ENCODE measurements at places on chromosomes 5 and 9.

DNA sequence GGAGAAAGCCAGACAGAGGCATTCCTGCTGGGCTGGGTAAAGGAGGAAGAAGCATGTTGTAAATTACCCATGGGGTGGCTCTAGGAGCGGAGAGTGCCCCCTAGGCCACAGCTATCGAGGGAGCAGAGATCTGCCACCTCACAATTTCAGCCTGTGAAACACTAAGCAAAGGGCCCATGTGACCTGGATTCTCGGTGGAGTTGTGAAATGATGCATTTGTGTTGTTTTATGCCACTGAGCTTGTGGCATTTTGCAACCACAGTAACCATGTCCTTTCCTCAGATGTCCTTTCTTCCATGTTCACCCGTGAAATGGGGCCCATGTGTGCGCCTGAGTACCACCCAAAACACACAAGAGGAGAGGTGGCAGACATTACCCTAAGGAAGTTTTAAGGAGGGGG, 159.3 kb downstream of the SYK start:
- no peak for DNase-seq

DNA sequence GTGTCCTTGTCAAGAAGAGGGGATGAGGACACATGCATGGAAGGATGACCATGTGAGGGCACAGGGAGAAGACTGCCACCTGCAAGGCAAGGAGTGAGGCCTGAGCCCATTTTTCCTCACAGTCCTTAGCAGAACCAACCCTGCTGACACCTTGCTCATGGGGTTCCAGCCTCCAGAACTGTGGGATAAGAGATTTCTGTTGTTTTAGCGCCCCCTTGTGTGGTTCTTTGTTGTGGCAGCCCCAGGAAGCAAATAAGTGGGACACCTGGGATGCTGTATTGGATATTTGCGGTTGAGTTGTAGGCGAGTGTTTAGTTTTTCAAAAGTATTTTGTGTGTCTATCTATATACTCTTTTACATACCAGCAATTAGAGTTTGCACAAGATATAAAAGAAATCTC, 206.4 kb downstream of the NXNL2 start:
- DNase-seq: no peak

DNA sequence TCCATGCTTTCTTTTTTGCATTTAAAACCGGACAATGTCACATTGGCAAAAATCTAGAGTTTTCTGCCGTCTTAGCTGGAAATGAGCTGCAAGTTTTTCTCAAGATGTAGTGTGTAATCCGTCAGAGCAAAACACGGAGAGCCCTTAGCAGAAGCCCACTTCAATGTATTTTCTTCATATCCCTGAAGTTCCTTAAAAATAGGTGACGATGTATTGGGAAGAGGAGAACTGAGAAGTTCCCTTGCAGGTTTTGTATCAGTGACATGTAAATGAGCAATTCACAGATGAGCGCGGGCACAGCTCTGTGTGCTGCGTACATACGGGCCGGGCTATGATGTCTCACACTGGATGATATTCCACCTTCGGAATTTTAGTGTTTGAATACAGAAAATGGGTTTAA, 14.8 kb upstream of the CLPTM1L start:
- DNase-seq: no peak

DNA sequence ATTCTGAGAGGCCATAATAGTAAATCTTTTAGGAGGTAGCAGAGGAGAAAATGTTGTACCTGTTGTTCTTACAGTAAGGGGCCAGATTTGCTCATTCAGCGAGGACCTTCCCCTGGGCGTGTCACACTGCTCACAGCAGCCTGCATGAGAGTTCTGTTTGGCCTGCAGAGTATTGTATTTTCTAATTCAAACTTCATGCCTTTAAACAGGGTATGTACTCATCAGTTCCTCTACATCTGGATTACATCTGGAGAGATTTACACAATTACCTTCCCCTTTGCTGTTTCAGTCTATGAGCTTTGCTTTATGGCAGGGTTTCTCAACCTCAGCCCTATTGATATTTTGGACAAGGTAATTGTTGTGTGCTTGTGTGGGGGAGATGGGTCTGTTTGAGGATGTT, 170.9 kb upstream of the STK32A start:
- no peak for DNase-seq

- DNase-seq: no peak
Observed at GRCh38 chr5:23437011-23437410, 70.4 kb upstream of the PRDM9 start.

DNA sequence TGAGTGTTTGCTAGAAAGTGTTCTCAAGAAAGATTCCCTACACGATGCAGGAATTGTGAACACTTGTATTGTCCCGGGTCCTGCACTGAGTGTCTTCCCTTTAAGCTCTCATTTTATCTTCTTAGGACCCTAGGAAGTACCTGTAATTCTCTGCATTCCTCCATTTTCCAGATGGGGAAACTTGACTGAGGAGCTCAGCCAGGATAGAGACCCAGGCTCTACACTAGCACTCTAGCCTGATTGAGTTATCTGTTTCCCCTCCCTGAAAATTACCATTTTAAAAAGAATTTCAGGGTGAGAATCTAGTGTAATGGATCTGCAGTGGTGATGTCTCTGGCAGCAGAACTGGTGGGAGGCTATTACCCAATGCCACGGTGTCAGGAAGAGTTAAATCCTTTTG, 453.9 kb downstream of the KDM4C start:
- DNase-seq: no peak

DNA sequence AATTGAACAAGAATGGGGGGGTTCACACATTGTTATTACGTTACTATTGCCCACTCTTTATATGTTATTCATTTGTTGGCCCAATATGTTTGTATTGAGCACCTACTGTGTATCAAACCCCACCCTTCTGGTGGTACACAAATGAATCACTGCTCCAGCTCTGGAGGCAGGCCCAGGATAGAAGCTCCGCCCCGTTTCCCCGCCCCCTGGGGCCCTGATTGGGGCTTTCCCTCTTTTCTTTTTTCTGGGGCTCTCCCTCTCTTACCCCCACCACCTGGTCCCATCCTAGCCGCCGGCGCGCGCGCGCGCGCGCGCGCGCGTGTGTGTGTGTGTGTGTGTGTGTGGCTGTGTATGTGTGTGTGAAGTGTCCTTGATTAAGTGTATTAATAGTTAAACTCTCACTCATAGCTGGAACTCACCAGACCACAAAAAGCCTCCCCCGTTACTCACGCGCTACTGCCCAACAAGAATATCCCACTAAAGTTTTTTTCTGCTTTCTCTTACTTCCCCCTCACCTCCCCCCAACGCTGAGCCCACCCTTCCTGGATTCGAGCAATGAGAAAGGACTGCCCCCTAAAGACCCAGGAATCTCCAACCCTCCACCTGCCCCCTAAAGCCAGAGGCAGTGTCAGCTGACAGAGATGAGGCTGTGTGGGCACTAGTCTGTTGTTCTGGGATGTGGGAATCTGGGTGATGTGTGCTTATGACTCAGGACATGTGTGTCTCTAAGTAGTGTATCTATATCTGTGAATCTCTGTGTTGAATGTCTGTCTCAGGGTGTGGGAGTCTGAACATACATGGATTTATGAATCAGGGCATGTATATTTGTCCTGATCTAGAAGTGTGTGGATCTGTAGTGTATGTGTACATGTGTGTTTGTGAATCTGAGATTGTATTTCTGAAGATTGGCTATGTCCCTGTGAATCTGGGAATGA, 4.0 kb downstream of the CXXC5 start:
- DNase-seq: peak; percentile 84

DNA sequence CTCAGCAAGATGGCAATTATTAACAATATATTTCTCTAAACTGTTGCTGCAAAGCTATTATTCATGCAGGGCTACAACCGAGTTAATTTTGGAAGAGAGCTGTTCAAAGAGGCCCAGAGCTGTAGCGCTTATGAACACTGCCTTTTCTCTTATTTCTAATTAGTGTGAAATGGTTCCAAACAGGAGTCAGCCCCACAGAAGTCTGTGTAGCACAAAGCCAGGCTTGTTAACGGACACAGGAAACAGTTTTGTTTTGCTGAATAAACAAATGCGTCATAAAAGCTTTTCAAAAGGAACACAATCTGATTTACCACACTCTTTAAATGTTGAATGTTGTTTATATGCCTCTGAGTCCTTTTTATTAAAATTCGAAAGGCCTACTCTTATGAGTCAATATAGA, 396.5 kb downstream of the ANXA1 start:
- DNase-seq: peak; percentile 12

DNA sequence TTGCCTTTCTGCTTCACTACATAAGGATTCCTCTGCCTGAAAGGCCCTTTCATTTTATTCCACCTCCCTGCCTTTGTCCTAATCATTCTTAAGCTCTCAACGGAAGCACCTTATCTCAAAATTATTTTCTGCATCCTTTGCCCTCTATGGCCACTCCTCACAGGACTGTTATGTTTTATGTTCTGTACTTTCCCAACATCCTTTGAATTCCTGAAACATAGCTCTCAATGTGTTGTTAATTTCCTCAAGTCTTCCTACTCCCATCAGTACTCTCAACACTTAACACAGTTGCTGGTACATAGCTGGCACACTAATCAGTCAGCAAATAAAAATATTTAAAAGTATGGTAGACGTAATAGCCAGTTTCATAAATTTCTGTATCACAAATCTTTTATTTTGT, 193.0 kb downstream of the RFX3 start:
- no peak for DNase-seq

GRCh38 chr5:72237415-72237814, 82.6 kb downstream of the MRPS27 start:
- DNase-seq: no peak

GRCh38 chr9:98038958-98039357, 17.6 kb upstream of the NANS start:
- DNase-seq: no peak

DNA sequence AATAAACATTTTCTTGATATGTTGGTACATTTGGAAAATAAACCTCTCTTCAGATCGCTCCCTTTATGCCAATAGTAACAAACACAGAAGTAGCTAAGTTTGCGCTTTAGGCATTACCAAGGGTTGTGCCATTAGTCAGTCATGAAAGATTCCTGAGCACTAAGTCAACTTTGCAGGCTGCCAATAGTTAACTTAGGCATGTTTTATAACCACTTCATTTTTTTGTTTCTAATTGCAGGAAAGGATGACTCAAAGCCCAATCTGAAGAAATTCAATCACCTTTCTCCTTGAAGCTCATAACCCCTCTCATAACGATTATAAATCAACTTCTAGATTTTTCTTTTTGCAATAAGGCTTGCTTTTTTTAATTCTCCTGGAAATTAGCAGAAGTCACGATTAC, 517.0 kb downstream of the AGTPBP1 start:
- peak; percentile 87 for DNase-seq

DNA sequence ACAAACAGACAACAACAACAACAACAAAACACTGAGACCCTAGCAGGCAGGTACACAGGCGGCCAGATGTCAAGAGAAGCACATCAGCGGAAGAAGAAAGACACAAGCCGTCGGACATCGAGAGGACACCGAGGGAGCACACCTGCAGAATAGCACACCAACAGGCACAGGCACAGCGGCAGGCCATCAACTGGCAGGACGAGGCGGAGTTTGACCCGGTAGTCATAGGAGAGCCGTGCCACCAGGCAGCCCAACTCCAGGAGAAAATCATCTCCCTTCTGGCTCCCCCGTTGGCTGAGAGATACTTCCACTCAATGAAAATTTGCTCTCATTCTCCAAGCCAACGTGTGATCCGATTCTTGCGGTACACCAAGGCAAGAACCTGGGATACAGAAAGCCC, 352.1 kb upstream of the IZUMO3 start:
- no peak for DNase-seq

DNA sequence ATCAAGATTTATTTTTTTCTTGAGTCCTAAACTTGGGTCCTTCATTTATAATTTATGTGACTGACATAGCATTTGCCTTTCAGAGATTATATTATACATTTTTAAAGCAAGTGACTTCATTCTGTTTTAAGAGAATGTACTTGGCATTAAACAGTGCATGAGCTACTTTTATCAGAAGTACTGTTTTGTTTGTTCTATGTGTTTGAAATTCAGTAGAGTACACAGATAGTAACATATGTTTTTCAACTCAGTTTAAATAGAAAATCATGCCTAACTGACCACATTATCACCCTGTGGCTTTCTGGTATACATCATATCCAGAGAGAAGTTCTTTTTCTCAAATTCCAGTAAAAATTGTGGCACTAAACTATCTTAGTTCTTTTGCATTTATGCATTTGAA, 335.3 kb upstream of the CDH18 start:
- peak; percentile 5 for DNase-seq

- no peak for DNase-seq
Observed at GRCh38 chr5:138022912-138023311, 10.0 kb downstream of the FAM13B start.

DNA sequence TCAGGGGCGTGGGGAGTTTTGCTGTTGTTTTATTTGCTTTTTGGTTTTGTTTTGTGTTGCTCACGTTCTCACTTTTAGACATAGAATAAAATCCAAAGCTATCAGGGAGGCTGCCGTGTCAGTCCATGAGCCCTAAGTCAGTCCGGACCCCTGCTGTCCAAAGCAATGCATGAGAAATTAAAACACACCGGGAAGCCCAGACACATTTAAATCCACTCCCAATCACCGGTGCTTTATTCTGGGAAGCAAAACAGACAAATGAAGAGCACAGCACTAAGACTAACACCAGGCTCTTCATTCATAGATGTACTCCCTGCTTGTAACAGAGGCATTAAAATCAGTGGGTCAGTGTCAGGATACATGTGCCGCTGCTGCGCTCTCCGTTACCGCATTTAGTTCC, 180.9 kb downstream of the IRX2 start:
- no peak for DNase-seq

DNA sequence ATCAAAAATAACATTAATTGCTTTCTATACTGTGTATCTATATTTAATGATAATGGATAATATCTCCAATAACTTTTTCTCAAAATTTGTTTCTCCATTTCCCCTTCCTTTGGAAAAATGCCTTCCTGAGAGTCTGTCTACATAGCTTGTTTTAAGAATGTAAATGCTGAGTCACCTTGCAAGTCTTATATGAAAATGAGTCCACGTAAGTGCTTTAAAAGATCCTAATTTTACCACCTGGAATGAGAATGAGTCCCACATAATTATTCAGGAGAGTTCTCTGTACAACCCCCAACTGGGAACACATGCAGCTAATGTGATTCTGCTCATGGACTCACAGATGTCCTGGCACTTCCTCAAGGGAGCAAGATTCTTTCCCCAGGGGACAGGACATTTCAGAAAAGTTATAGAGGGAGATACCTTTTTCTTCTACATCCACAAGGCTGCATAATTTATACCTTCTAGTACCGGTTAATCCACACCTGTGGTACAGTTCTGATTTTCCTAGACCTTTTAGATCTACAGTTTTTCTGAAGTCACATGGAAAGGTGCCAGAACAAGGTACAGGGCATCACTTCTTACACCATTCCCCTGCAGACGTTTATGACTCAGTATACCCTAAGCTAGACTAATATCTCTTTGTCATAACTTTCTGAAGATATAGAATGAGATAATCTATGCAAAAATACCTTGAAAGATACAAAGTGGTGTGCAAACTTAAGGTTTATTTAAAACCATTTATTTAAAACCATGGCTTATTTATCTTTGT, 314.1 kb downstream of the CETN3 start:
- DNase-seq: peak; percentile 20

- peak; percentile 97 for DNase-seq
Observed at GRCh38 chr9:132651259-132651658, 18.5 kb downstream of the DDX31 start.

- DNase-seq: no peak
Observed at GRCh38 chr9:95265960-95266359, 51.5 kb downstream of the FANCC start.

- DNase-seq: no peak
Observed at GRCh38 chr9:135414293-135414692, 65.3 kb upstream of the PPP1R26 start.

All from astrocyte of the spinal cord (primary cell).